ENCODE measurements at places on chromosomes 2 and 18.

DNA sequence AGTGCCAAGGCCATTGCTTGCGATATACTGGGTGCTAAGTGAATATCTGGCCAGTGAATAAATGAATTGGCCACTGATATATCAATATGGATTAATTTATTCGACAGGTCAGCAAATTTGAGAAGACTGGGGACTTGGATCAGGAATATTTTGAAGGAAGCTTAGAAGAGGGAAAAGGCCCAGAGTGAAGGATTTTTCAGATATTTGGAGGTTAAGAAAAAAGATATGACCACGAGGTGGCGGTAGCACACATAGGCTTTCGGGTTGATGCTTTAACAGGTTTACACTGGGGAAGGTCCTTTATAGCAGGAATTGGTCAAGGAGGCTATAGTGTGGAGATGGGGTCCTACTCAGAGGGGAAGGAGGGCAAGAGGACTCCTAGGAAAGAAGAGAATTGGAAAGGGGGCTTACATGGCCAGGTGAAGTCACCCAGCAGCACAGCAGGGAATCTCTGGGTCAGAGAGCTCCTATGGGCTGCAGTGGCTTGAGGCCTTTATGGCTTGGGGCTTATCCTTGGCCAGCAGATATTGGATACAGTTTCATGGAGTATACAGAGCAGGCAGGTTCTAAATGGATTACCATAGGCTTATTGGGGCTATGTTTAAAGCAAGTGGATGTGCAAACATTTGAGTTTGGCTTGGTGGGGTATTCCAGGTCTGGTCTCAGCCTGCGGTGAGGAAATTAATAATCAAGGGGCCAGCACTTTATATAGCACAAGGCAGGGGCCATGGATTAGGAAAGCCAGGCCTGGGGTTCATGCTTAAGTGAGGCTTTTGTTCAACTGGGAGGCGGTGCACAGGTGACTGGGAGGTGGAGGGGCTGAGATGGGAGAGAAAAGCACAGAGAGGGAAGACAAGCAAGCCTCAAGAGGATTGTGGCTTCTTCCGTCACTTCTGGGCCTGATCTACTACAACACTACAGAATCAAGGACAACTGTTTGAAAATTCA, 9.7 kb downstream of the IL1RN start:
- DNase-seq = peak; percentile 54

GRCh38 chr2:171210216-171210863, 49.6 kb upstream of the TLK1 start:
- no peak for DNase-seq

DNA sequence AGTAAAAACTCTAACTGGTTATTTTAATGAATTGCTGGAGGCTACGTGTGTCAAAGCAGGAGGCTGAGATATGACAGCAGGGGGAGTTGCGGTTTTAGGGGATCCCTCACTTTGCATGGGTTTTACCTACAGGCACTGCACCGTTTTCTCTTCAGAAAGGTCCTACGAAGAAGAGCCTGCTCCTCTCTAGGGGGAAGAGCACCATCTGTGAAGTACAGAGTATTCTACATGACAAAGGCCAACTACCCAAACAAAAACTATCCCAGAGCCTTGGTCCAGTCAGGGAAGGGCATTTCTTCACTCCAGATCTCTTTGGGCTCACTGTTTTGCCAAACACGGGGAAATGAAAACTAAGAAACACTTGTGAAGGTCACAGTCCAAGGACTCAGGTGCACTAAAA, 696.7 kb upstream of the SOX11 start:
- DNase-seq = no peak

DNA sequence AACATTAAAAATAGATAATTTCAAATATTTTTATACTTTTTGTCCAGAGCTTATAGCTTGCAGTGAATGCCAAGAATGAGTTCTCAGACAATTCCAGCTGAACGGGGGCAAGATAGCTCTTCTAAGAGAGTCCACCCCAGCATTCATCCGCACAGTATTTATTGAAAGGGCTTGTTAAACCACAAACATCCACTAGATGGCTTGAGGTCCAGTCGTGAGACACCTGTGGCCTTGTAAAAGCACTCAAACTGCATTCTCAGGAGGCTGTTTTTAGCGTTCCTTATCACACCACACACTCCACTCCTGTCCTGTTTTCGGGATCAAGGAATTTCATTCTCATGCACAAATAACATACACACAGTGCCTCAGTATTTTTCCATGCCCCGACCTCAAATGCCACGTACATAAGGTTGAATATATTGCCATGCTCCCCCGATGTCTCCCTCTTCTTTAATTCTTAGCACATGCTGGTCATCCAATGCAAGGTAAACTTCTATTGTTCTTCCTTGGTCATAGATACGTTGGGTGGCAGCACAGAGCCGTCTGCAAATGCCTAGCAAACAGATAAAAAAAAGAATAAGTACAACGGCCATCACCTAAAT, 47.4 kb downstream of the DNAJC10 start:
- DNase-seq = peak; percentile 8

- no peak for DNase-seq
Observed at GRCh38 chr2:120952318-120952717, 216.7 kb downstream of the GLI2 start.

- DNase-seq = no peak
Observed at GRCh38 chr2:99348173-99348572, 11.0 kb downstream of the EIF5B start.

DNA sequence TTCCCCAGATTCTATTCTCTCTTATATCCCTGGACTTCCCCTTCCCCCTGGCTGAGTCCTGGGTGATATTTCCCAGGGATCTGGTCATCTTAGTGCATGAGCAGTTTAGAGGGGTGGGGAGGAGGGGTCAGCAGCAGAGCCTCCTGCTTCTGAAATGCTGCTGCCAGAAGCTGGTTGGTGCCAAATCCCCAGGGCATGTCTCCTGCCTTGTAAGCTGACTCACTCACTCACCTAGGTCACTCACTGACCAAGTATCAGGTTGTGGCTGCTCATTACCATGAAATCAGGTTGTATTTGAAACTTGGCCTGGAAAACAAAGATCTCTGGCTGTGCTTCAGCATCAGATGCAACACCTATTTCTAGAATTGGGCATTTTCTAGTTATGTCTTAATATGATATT, 14.3 kb downstream of the GPR39 start:
- DNase-seq = no peak

DNA sequence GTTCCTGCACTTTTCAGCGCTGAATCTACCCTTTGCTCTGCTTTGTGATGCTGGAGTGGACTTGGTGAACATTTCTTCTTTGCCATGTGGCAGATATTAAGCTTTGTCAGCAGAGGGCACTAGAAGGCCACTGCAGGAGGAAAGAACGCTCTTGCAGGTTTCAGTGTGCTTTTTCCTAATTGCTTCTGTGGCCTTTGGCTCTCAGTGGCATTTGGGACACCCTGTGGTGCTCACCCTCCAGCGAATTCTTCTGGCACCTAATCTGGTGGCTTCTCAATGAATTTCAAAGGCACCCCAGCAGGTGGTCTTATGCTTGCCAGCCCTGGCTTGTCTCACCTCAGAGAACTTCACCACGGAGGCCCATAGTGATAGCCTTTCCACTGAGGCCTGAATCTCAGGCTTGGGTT, 146.7 kb downstream of the MYO3B start:
- DNase-seq = peak; percentile 34

- DNase-seq = peak; percentile 23
Observed at GRCh38 chr2:180980943-180981911, 822 bp downstream of the UBE2E3 start.

DNA sequence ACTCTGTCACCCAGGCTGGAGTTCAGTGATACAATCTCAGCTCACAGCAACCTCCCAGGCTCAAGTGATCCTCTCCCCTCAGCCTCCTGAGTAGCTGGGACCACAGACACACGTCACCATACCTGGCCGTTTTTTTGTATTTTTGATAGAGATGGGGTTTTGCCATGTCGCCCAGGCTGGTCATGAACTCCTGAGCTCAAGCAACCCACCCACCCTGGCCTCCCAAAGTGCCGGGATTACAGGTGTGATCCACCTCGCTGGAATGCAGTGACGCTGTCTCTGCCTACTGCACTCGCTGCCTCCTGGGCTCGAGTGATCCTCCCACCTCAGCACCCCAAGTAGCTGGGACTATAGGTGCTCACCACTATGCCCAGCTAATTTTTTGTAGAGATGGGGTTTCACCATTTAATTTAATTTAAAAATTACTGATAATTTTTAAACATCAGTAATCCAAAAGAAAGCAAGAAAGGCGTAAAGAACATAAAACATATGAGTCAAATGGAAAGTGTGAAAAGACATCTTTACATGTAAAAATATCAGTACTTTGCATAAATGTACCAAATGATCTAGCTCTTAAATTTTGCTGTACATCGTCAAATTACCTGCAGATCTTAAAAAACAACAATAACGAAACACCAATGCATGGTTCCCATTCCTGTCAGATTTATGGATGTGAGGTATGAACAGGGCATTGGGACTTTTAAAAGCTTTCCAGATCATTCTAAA, 2.8 kb upstream of the ZNF236 start:
- DNase-seq = no peak

GRCh38 chr2:150211164-150211631, 276.3 kb downstream of the RND3 start:
- no peak for DNase-seq

- DNase-seq = no peak
Observed at GRCh38 chr2:218471036-218471435, 52.1 kb downstream of the VIL1 start.

DNA sequence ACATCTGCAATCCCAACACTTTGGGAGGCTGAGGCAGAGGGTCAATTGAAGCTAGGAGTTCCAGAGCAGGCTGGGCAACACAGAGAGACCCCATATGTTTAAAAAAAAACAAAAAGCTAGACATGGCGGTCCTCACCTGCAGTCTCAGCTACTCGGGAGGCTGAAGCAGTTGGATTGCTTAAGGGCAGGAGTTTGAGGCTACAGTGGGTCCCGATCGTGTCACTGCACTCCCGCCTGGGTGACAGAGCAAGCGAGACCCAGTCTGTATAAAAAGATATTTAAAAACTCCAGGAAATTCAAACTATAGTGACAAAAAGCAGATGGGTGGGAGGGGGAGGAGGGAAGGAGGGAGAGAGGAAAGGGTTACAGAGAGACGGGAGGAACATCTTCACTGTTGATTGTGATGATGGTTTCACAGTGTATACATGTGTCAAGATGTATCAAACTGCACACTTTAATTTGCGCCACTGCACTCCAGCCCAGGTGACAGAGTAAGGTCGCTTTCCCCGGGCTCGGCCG, 942 bp upstream of the ZNF236 start:
- no peak for DNase-seq

- DNase-seq = peak; percentile 31
Observed at GRCh38 chr2:179020156-179020750, 29.7 kb downstream of the CCDC141 start.

DNA sequence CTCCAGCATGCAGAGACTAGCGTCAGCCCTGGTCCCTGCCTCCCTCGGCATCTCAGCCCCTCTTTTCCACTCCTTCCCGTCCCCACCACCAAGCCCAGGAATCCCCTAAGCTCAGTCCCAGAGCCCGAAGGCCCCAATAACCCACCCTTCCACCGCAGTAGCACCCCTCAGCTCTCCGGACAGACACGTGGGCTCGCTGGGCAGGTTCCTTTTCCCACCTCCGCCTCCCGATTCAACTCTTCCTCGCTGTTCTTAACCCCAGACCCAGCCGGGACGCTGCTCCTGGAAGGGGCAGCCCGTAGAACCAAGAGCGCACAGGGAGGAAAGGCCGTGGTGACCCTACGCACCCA, 1.4 kb downstream of the IHH start:
- DNase-seq = no peak
